ENCODE measurements at places on chromosomes 1 and 21.

GRCh38 chr1:230356190-230356589 is 69.9 kb downstream of the PGBD5 start:
- DNase-seq = no peak

GRCh38 chr21:34499116-34499515 is 12.9 kb downstream of the KCNE1 start:
- DNase-seq = no peak

DNA sequence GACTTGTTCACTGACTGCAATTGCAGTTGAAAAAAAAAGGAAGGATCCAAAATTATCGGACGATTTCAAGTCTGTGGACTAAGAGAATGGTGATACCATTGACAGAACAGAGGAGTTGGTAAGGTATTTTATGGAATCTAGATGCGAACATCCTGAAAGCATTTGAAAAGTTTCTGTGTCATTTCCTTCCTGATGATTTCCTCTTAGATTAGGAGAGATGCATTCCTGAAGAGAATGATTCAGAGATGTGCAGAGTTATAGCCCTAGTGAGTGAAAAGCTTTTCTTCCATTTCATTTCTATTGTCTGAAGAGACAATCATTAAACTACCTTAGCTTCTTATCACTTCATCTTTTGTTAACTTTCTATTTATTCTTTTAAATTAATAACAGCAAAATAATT is 200.0 kb downstream of the KCNK2 start:
- no peak for DNase-seq

DNA sequence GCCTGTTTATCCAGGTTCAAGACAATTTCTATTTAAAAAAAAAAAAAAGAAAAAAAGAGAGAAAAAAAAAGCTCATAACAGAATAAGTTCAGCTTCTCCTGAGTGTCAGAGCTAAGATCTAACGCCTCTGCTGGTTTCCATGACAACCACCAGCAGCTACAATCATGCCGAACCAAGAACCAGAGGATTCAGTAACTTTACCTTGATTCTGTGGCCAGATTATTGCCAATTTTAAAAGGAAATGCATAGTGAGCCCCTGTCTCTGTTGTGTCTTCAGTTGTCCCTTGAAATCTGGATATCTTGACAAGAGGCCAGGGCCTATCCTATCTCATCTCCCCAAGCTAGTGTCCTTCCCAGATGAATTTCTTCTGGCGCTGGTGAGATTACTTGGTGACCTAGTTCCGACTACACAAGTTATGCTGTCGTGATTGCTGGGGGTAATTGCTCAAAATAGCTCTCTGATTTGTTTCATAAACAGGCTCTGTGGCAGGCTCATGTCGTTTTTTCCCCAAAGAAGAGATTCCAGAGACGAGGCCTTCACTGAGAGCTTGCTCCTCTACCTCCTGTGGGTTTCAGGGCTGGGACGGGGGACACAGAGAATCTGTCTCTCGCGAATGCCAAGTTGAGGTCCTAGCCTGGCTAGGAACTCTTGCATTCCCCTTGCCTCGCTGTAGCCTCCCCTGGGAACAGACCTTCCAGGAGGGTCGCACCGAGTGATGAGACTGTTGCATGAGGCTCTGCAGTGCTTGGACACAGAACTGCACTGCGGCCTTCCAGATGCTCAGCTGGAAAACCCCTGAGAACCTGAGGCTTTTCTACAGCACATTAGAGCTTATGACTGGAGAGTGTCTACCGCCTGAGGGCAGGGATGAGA is 32.4 kb upstream of the SCCPDH start:
- no peak for DNase-seq

DNA sequence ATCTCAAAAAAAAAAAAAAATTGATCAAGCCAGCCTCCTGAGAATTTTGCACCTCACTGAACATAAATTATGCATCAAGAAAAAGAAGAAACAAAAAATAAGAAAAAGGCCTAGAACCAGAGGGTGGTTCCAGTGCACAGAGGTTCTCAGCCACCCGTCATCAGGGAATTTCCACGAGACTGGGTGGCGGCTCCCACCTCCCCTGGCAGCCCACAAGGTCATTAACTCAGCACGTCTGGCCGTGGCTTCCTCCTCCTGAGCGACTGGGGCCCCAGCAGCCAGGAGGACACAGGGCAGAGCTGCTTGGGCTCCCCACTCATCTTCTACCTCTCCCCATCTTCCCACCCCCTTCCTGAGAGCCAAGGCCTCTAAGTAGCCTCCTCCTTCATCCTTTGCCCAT is 15.7 kb upstream of the TMEM51 start:
- no peak for DNase-seq

- no peak for DNase-seq
Observed at GRCh38 chr21:46322351-46323226, 1.1 kb downstream of the C21orf58 start.

DNA sequence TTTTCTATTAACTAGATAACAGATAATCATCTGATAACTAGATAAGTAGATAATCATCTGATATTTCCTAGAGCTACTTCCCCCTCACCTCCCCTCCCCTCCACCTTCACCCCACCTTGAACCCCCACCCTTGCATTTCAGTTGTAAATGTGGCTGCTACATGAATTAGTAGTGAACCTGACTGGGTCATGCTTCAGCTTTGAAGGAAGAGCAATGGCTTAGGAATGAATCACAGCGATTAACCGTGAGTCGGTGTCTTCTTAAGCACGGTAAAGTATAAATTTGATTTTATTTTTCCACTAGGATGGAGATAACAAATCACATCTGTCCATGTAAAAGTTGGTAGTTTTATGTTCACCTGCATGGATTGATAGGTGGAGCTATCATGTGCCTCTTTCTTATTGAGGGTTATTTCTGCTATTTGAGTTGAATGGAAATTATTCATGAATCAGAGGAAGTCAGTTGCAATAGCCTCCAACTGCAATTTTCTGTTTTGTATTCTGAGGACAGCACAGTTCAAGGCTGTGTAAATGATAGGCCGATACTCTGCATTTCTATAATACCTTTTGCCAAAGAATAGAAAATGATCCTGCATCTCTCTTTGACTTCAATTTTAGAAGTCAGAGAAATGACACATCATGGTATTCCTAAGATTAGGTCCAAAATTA is 235.0 kb downstream of the PTGER3 start:
- DNase-seq = no peak

- no peak for DNase-seq
Observed at GRCh38 chr1:113872219-113872935, 865 bp upstream of the PTPN22 start.

DNA sequence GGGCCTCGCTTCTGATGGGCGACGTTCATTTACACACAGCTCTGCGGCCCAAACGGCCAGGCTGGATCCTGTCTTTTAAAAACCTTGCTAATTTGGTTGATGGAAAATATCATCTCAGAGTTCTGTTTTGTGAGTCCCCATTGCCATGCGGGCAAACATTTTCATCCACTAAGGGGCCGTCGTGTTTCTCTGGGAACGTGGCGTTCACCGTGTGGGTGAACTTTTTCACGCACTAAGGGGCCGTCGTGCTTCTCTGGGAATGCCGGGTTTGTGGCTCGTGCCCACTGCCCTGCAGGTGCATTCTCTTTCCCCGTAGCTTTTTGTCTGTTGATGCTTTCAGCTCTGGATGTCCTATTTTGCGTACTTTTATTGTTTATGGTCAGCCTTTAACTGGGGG is 6.8 kb downstream of the COL18A1 start:
- no peak for DNase-seq

GRCh38 chr1:47787560-47787959 is 209.6 kb downstream of the TRABD2B start:
- no peak for DNase-seq

DNA sequence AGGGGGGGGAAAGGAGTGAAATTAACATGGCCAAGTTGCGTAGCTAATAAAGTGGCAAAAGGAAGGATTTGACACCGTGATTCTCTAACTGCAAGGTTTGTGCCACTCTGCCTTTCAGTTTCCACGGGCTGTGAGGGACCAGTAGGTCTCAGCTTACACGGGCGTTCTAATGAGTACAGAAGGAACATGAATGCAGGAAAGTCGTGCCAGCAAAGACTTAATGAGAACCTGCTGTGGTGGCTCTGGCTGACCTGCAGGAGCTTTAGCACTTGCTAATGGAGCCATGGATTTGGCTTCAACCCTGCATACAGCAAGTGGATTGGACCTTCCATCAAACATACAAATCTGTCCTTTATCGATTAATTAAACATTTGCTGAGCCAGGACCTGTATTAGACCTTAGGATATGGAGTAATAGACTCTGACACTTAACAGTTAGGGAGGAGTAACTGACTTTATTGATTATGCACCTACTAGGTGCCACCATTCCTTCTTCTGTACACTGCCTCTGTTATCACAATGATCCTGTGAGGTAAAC is 15.1 kb upstream of the PITHD1 start:
- no peak for DNase-seq

GRCh38 chr1:162823771-162824525 is 33.4 kb downstream of the HSD17B7 start:
- DNase-seq = no peak

DNA sequence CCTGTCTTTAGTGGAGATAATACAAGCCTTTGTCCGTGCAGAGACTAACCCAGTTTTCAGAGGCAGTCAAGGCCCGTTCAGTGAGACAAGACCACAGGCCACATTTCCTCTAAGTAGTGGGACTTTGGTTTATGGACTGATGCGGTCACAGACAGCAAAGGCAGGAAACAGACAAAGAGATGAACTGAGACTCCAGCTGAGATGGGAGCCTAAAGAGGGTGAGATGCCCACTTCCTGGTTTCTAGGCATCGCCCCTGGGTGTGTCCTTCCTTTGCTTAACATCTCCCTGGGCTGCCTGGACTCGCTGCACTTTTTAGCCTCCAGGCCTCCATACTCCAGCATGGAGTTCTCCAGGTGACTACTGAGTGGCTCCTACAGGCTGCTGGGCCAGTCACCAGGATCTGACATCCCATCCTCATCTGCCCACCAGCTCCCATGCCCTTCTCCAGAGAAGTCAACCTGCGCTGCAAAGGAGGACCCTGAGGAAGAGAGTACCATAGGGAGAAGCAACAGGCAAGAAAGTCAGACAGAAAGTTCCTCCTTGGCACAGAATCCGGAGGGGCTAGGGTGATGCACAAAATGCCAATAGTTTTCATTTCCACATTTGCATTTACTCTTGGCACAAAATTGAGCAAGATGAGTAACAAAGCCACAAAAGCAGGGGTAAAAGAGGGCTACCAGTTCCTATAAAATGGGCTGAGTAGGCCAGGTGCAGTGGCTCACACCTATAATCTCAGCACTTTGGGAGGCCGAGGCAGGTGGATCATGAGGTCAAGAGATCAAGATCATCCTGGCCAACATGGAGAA is 15.1 kb downstream of the THEMIS2 start:
- no peak for DNase-seq

DNA sequence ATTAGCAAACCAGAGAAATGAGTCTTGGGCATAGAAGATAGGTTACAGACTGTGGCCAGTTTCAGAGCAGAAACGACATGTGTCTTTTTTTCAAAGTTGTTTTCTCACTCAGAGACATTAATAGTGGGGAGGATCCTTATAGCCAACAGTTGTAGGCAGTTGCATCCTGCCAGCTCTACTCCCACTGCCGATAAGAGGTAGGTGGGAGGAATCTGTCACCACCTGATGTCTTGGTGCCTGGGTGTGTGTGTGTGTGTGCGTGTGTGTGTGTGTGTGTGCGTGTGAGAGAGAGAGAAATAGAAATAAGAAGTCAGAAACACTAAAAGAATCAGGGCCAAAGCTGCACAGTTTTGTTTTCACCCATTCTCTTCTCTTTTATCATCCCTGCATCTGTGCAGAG is 219.5 kb downstream of the ZP4 start:
- DNase-seq = no peak

GRCh38 chr1:36675106-36675505 is 192.4 kb upstream of the CSF3R start:
- no peak for DNase-seq

GRCh38 chr1:6511056-6511455 is 19.6 kb upstream of the PLEKHG5 start:
- no peak for DNase-seq

GRCh38 chr1:1678581-1679380 is 13.8 kb downstream of the SLC35E2B start:
- no peak for DNase-seq

- peak; percentile 78 for DNase-seq
Observed at GRCh38 chr1:152164517-152165136, 5.6 kb upstream of the RPTN start.

DNA sequence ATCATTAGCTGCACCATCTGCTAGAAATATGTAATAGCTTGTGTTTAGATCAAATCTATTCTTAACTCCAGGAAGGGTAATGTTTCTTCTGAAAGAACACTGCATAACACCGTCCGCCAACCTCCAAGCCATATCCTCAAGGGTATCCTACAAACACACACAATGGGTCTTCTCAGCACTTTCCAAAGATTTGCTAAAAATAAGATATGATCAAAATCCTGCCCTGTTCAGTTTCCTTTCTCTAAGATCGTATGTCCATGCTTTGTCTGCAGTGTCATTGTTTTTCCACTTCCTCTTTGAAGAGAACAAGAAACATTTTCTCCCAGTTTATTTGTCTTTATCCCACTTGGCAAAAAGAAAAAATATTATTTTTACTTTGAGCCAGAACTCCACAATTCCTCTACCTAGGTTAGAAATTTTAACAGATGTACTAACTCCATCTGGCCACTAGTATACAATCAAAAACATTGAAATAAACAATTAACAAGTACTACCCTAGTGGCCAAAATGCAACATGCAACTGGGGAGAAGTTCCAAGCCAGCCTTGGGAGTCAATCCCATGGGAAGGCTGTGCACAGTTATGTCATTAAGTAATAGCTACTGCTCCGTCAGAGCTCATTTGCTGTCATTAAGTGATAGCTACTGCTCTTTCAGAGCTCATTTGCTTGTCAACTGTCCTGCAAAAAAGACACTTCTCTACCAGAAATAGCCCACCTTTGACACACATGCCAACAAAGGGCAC is 37.8 kb downstream of the FRRS1 start:
- DNase-seq = no peak

GRCh38 chr1:7585216-7585907 is 185.7 kb upstream of the VAMP3 start:
- no peak for DNase-seq

- DNase-seq = peak; percentile 80
Observed at GRCh38 chr1:22976461-22977243, 4.0 kb upstream of the LACTBL1 start.

- no peak for DNase-seq
Observed at GRCh38 chr1:201707656-201708055, 121.3 kb upstream of the IPO9 start.

DNA sequence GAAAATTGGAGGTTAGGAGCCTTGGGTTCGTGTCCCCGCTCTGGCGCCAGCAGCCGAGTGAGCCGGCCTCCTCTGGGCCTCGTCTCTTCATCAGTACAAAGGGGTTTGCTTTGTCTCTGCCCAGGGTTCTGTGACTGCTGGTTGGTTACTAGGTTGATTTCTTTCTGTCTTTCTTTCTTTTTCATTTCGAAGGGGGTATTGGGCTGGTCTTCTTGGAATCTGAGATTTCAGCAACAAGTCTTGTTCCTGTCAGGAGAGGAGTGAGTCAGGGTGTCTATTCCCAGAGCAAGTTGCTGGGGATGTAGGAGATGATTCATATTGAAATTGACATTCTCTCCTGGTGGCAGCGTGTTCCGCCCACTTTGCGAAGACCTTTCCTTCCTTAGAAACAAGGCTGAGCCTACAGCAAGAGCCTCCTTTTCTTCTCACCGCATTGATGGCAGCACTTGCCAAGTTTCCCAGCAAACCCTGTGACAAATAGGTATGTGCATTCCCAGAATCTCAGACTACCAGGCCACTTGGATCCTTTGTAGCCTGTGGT is 79.2 kb downstream of the MAN1C1 start:
- no peak for DNase-seq

- DNase-seq = no peak
Observed at GRCh38 chr1:100775483-100775882, 55.9 kb downstream of the VCAM1 start.

Data from LoVo (cell line).